ENCODE measurements at places on chromosomes 11 and 22.

- DNase-seq = no peak
Measured at GRCh38 chr11:106969644-106970355, 48.5 kb downstream of the GUCY1A2 start.

DNA sequence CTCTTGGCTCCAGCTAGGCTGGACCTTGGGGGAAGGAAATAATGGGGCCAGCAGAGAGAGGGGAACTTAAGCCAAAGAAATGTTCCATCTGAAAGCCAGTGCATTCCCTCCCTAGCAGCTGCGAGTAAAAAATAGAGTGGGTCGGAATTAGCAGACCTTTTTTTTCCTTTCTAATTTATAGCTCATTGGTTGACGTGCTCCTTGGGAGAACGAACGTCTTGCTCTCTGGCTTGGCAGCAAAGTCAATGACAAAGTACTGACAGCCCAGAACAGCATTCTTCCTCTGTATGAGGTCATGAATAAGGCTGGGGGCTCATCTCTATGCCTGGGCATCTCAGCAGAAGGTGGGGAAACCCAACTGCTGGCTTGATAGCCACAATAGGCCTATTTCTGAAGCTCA is 65.0 kb downstream of the SEZ6L start:
- DNase-seq = no peak

- peak; percentile 55 for DNase-seq
Measured at GRCh38 chr11:71425860-71426259, 22.3 kb downstream of the DHCR7 start.

DNA sequence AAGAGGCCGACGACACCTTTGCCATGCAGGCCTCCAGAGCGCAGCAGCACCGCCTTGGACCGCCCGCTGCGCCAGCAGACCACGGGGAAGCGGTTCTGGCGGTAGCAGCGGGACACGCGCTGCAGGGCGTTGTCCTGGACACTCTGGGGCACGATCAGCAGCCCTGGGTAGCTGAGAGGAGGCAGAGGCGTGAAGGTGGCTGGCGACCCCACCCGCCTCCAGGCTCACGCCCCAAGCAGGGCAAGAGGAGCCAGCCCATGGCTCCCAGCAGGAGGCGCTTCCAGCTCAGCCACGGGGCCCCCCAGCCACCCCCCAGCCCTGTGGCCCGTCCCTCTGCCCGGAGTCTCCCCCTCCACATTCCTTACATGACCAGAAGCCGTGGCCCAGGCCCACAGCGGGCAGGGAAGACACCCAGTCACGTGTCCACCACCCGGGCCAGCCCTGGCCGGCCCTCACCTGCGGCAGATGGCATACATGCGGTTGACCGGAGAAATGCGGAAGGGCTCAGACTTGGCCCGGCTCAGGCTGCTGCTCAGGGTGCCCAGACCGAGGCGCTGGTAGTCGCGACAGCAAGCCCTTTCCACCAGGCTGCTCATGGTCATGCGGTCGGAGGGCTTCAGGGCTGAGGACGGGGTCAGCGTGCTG is 15.2 kb downstream of the SBF1 start:
- DNase-seq = no peak
